ENCODE measurements at places on chromosomes 11 and 22.
A peak's percentile ranks its signal among the peaks of the same experiment; 100 is the strongest.

GRCh38 chr22:29842740-29843139 is 4.7 kb upstream of the ASCC2 start:
- peak; percentile 34 for DNase-seq

DNA sequence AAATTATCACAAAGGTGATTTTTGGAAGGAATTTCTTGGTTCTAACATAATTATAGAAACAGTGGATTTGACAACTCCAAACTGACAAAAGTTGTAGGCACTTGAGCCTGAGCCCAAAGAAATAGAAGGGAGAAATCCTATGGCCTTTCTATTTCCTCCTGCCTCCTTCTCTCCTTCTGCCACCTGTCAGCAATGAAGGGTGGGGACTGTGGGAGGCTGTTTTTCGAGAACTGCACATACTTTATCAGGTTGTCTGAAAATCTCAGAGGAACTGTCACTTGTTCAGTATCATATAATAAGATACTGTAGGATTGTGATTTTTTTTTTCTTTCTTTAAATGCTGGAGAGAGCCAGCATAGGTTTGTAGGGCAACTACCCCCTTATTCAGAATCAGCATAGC is 187.9 kb upstream of the SESN3 start:
- DNase-seq = no peak

DNA sequence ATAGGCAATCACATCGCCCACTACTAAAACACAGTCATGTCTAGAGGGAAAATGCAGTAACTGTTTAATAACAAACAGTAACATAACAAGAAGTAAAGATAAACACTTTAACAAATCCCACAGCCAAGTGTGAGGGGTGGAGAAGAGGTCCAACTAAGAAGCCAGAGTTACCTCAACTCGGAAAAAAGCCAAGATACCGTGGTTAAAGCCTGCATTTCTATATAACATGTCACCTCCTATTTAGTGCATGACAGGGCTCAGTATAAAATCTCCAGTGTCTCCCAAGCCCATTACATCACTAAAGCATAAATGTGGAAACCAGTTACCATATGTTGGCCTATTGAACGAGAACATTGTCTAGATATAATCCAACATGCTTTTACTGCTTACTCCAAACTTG is 281.7 kb downstream of the LRRC4C start:
- no peak for DNase-seq

GRCh38 chr11:57513911-57514537 is 1.5 kb downstream of the SLC43A1 start:
- DNase-seq = no peak

- no peak for DNase-seq
Measured at GRCh38 chr11:87301785-87302540, 264.2 kb downstream of the TMEM135 start.

GRCh38 chr11:473415-473814 is 23.3 kb downstream of the PTDSS2 start:
- DNase-seq = no peak

DNA sequence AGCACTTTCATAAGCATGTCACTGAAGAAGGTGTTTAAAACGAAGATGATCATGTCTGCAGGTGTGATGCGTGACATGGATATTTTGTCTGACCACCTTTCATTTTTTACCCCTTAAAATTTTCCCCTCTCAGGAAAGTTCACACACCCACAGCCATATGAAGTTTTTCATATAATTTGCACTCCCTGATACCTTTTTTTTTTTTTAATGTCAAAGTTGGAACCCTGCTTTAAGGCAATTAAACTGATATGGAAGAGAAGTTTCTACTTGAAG is 104.6 kb downstream of the ATXN10 start:
- no peak for DNase-seq

DNA sequence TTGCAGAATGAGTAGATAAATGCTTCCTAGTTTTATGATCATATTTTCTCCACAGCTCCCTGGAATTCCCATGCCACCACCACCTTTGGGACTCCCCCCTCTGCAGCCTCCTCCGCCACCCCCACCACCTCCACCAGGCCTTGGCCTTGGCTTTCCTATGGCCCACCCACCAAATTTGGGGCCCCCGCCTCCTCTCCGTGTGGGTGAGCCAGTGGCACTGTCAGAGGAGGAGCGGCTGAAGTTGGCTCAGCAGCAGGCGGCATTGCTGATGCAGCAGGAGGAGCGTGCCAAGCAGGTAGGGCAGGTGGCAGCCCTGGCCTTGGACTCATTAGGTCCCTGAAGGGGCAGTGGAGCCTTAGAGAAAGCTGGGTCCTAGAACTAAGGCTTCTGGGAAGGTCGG is 2.9 kb downstream of the SF3B2 start:
- DNase-seq = no peak

DNA sequence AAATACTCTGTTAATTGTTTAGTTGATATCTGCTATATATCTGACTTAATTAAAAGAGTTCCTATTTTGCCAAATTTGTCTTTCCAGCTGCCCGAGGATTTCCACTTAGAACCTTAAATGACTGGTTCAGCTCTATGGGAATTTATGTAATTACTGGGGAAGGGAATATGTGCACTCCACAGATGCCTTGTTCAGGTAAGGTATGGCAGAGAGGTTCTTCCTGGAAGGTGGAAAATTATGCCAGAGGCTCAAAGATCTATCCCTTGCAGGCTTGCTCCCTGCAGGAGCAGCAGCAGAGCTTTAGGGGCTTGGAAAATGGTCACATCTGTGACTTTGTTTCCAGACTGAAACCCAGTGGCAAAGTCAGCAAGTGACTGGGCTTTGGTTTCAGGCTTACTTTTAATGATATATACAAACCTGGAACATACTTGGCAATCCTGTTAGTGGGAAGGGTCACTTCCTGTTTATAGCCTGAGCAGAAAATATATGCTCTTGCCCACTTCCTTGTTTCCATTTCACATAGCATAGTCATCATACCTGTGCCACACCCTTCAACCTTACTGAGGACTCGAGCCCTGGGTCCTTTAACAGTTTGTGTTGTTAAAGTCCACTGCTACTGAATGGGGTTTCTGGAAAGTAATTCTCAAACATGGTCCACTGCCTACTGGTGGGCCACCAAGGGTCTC is 23.7 kb downstream of the WBP2NL start:
- no peak for DNase-seq

GRCh38 chr11:64019106-64020037 is 16.4 kb upstream of the FLRT1 start:
- DNase-seq = no peak

GRCh38 chr22:17944256-17944655 is 80.1 kb downstream of the MICAL3 start:
- DNase-seq = no peak

GRCh38 chr11:68212421-68213134 is 518 bp downstream of the KMT5B start:
- DNase-seq = peak; percentile 86

All from HTR-8/SVneo (cell line).